CD4-positive, alpha-beta T cell treated with Interleukin-4 for 1 hour (primary cell): ENCODE measurements at places on chromosomes 5 and 9.

GRCh38 chr9:105670775-105671174, 8.5 kb downstream of the TAL2 start:
- no peak for DNase-seq

- DNase-seq, result no peak
These were observed 52.4 kb downstream of the ARHGEF37 start for GRCh38 chr5:149633476-149634350.

DNA sequence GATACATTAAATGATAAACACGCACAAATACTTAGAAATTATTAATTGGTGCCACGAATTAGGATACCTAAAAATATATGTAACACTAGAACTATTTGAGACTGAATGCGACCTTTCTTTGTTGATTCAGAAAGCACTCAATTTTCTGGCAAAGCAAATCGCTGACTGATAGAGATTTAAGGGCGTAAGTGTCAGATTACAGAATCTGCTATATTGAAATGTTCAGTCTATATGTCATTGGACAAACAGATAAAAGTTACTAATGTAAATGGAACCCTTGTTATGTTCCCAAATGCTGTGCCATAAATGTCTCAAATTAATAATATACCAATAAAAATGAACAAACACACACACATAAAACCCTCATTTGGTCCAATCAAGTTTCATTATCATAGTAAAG, 137.9 kb downstream of the MPDZ start:
- DNase-seq, result no peak

GRCh38 chr5:68891718-68892117, 202.1 kb upstream of the SLC30A5 start:
- DNase-seq, result no peak
